ENCODE measurements at places on chromosomes 5 and 9.

DNA sequence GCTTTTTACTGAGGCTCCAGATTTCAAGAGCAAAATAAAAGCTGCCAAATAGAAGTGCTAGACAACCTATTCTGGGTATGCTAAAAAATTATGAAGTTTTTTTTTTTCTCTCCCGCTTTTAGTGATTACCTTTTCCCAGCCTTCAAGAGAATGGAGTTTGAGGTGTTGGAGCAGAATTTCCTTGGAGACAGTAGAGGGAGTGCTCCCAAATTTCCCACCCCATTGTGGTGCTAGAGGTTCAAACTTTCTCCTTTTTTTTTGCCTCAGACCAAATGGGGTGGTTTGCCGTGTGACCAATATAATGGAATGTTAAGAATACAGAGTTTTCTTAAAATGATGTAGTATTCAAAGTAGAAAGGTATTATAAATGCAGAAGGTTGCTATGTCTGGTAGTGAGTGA lies 244.2 kb upstream of the RIOK2 start:
- no peak for DNase-seq

DNA sequence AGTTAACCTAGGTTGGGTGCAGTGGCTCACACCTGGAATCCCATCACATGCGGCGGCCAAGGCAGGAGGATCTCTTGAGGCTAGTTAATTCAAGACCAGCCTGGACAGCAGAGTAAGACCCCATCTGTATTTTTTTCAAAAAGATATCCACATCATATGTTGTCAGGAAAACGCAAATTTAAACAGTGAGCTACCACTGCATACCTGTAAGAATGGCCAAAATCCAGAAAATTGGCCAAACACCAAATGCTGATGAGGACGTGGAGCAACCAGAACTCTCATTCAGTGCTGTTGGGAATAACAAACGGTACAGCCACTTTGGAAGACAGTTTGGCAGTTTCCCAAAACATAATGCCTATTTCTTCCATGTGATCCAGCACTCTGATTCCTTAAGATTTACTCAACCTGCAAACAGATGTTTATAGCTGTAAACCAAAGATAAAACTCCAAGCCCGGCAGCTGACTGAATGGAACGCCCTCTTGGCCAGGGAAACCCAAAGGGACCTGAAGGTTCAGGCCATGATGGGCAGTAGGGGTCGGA lies 12.4 kb downstream of the CEL start:
- no peak for DNase-seq

DNA sequence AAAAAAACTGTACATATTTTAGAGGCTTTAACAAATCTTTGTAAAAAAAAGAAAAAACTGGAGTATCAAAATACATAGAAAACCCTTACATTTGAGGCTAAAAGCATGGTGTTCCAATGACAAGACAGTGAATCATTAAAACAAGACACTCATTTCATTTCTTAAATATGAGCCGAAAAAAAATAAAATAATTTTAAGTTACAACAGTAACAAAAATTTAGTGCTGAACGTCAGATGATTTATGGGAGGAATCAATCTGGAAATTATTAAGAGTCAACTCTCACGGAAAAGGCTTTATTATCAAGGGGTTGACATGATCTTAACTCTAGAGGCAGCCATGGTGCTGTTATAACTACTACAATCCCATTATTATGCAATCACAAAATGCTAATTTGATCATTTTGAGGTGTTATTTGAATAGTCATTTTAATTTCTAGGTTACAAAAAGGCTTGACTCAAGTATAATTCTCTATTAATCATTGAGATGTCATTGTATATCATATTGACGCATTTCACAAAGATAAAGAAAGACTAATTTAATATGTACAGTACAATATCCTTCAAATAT lies 51.9 kb downstream of the MAPKAP1 start:
- DNase-seq, result no peak

- peak; percentile 11 for DNase-seq
These were observed 379.5 kb downstream of the CDH18 start for GRCh38 chr5:19608444-19609002.

DNA sequence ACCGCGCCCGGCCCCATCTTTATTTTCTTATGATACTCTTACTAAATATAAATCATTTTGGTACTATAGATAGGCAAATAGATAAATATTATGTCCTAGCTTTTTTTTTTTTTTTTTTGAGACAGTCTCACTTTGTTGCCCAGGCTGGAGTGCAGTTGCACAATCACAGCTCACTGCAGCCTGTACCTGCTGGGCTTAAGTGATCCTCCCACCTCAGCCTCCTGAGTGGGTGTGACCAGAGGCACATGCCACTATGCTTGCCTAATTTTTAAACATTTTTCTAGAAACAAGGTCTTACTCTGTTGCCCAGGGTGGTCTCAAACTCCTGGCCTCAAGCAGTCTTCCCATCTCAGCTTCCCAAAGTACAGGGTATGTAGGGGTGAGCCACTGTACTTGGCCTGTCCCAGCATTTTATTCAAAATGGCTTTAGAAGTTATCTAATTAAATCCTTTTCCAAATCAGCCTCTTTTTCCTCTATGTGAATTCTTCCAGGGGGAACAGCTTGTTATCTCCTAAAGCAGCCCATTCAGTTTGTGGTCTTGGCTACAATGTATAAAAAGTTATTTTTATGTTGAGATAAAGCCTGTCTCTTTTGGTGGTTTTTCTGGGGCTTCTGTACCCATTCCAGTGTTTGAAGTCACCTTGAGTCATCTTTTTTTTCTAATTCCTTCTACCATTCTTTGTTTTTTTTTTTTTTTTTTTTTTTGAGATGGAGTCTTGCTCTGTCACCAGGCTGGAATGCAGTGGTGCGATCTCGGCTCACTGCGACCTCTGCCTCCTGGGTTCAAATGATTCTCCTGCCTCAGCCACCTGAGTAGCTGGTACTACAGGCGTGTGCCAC lies 12.1 kb downstream of the MELK start:
- DNase-seq, result no peak
